ENCODE measurements at places on chromosomes 12 and 14. TPM values are rescaled to one million over a fixed set of nuclear protein-coding genes. Genes with fewer than 3 reads are reported as not detected.

PZP gene
- total RNA-seq: not detected

GTF2H3 gene
- total RNA-seq: 33.1 TPM

PTGER2 gene
- 0.46 TPM for total RNA-seq

IFNG-AS1 gene
- not detected for total RNA-seq
